T-cell (primary cell): ENCODE measurements at places on chromosomes 1 and 21.

DNA sequence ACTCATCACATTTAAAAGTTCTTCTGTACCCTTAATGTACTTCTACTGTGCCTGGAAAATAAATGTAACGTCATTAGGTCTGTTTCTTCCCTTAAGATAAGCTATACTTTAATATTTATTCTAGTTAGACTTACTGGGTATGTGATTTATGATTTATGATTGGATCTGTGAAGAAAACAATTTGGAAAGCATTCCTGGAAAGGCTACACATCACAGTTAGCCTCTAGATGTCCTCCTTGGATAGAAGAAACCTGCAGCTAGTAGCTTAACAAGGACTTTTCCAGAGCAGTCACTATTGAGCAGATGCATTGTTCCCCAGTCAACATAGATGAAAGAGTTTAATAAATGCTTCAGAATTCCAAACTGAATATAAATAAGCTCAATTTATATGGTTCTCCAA is 22.2 kb upstream of the ABL2 start:
- peak; percentile 39 for DNase-seq

GRCh38 chr1:155984341-155984740 is 6.0 kb upstream of the ARHGEF2 start:
- DNase-seq, result no peak

GRCh38 chr1:221439008-221439746 is 302.7 kb downstream of the DUSP10 start:
- DNase-seq, result peak; percentile 9

DNA sequence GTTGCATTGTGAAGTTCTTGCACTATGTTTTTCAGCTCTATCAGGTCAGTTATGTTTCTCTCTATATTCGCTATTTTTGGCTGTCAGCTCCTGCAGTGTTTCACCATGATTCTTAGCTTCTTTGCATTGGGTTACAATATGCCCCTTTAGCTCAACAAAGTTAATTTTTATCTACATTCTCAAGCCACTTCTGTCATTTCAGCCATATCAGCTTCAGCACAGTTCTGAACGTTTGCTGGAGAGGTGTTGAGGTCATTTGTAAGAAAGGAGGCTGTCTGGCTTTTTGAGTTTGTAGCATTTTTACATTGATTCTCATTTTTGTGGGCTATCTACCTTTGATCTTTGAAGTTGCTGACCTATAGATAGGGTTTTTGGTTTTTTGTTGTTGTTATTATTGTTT is 573.2 kb upstream of the RGS18 start:
- DNase-seq, result no peak

DNA sequence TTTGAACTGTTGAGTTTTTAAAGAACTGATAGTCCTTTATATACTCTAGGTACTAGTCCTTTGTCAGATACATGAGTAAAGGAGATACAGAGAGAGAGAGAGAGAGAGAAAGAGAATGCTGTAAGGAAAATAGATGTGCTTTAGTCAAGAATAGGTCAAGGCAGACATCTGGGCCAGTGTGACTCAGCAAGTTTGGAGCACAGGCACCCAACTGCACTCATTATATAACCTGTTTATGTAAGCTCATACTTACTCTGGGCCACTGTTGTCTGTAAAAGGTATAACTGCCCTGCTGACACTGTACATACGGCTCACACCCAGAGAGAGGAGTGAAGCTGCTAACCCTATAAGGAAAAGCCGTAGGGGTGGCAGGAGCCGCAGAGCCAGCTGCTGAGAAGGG is 32.2 kb upstream of the AKT3 start:
- DNase-seq, result no peak

DNA sequence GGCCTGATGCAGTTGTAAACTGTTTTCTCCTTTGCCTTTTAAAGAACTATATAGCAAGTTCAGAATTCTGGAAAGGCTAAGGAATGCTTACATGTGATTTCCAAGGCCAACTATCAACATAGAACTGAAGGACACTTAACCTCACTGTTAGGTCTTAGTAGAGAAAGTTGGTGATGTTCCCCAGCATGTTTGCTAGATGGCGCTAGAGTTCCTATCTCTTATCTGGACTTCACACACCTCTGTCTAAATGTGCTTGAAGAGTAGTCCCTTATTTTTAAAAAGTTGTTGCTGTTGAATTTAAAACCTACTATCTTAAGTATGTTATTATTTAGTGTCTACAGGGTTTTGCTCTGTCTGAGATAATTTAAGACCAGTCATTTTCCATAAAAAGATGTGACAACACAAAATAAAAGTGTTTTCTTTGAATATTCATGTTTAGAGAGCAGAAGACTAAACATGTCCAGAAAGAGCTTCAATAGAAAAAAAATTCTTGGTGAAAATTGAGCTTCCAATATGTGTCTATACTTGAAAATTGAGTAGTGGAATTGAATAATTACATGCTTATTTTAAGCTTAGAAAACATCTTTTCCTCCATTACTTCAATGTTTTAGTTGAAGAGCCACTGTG is 237.3 kb downstream of the S1PR1 start:
- DNase-seq, result no peak

DNA sequence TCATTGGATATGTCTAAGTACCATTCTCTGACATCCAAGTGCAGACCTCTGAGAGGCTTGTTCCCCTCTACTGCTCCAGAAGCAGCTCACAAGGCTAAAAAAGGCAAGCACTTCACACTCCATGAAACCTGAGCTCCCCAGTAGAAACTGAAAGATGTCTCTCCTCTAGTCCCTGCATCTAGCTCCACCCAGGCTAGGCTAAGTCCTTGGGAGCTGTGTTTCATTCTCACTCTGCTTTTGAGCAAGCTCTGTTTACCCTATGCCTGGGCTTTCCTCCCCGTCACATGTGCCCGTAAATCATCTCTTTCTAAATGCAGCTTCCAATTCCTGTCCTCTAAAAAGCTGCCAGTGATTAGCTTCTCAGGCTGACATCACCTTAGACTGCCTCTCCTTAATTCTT is 39.0 kb downstream of the LRRC71 start:
- DNase-seq, result no peak

DNA sequence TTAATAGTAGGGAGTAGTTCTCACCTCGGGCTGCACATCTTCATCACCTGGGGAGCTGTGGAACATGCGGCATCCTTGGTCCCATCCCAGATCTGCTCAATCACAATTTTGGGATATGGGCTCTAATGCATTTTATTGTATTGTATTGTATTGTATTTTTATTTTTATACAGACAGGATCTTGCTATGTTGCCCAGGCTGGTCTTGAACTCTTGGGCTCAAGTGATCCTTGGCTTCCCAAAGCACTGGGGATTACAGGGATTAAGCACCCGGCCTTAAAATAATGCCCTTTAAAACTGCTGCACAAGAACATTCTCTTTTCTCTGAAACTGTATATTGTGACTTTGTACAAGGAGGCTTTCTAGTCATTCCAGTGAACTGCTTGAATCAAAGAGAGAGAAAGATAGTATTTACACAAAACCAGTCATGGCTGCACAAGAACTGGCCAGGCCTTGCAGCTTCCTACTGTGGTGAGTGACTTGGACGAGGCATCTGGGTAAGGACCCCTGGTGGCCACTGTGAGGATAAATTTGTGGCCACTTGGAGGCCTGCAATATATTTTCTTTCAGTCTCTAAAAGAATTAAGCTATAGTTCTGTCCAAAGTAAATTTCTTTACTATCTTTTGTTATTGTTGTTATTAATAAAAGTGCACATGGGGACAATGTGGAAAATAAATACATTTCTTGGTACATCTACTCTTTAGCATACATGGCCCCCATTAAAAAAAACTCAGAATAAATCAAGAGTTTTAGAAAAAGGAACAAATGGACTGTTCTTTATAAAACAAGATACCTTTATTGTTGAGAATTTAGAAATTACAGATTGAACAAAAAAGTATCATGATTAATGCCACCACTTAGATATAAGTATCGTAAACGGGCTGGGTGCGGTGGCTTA is 48.0 kb downstream of the TBCE start:
- peak; percentile 37 for DNase-seq

- DNase-seq, result no peak
Observed at GRCh38 chr1:193785850-193786420, 599.5 kb upstream of the B3GALT2 start.
